GM12892 (cell line): ENCODE measurements at places on chromosomes 7 and 10.

DNA sequence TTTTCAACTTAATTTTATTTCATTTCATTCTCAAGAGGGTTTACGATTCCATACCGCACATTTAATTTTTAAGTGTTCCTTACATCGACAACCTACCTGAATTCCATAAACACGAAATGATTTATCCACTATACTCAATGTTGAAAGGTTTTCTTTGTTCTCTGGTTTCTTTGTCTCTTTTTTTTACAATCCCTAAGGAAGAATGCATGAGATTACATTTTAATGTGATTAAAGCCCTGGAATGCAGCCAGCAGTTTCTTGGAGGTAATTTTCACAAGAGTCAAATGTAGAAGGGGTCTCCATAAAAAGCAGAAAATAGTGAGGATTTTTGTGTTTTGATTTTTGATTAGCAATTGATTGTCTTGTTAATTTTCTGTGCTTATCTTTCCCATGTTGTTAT is 59.2 kb upstream of the ADCY1 start:
- no peak for DNase-seq

GRCh38 chr10:5484205-5484604 is 15.2 kb downstream of the CALML5 start:
- no peak for DNase-seq

DNA sequence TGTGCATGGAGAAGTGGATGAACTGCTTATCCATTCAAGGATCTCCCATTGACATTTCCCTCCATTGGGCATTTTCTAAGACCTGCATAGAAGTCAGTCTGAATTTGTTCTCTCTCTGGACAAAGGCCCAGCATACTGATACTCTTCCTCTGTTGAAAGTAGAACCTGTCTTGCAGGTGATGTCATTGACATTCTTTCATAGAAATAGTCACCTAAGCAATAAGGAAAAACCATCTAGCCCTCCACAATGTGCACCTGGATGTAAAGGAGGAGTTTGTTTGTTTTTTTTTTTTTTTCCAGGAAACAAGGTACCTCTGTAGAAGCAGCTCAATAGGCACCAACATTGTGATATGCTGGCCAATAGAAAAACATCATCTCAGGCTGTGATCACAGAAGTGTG is 150.4 kb downstream of the DPY19L1 start:
- DNase-seq, result no peak

GRCh38 chr7:33986951-33987947 is 81.9 kb downstream of the BMPER start:
- no peak for DNase-seq

GRCh38 chr10:48215486-48216203 is 58.9 kb downstream of the FRMPD2 start:
- DNase-seq, result no peak

DNA sequence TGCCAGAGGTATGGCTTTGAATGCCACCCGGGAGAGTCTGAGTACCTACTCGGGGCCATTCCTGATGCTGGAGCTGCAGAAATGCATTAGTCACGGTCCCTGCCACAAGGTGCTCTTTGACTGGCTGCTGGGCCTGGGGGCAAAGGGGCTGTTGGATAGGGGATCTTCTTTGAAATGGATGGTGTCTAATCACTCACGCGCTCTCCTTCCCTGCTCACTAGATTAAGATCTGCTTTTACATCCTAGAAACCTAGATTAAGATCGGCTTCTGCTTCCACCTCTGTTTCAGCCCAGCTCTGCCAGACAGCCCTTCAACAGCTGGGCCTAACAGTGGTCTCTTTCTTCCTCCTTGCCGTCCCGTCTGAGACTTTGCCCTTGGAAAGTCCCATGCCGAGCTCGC is 57.2 kb downstream of the PAX2 start:
- no peak for DNase-seq

- DNase-seq, result no peak
Measured at GRCh38 chr7:50151001-50151400, 58.0 kb upstream of the ZPBP start.
